NCI-H146 (cell line): ENCODE measurements at places on chromosomes 5 and 9.

- no peak for DNase-seq
Observed at GRCh38 chr9:31027678-31028077, 1356.8 kb upstream of the ACO1 start.

DNA sequence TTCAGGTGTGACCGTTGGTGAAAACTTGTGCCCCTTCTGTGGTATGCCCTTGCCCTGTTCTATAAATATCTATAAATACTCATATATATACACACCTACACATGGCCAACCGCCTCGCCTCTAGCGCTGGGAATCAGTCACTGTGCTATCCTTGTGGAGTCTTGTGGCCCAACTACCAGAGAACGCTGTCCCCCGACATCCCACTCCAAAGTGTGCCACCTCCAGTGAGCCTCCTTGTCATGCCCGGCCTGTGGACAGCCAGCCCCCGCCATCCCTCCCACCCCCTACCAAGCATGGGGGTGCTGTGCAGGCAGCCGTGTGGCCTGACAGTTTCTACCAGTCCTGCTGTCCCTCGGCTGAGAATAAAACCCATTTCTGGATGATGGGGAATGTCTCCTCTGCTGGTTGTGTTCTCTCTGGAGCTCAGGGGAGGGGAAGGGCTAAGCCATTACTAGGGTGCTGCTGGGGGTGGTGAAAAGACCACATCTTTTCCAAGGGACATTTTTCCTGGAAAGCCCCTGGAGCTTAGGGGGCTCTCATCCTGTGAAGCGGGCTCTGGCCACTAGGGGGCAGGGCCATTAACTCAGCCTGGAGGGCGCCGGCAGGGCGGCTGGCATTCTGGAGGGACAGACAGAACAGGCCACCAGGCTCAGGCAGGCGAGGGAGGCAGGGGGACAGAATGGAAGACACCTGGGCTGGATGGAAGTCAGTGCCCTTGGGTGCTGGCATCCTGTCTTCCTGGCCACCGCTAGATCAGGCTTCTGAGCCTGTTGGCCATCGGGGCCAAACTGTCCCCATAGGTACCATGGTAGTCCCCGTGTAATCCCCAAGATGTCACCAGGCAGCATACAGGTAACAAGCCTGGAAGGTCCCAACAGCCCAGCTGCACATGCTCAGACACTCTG is 20.7 kb downstream of the GOLGA2 start:
- peak; percentile 32 for DNase-seq

DNA sequence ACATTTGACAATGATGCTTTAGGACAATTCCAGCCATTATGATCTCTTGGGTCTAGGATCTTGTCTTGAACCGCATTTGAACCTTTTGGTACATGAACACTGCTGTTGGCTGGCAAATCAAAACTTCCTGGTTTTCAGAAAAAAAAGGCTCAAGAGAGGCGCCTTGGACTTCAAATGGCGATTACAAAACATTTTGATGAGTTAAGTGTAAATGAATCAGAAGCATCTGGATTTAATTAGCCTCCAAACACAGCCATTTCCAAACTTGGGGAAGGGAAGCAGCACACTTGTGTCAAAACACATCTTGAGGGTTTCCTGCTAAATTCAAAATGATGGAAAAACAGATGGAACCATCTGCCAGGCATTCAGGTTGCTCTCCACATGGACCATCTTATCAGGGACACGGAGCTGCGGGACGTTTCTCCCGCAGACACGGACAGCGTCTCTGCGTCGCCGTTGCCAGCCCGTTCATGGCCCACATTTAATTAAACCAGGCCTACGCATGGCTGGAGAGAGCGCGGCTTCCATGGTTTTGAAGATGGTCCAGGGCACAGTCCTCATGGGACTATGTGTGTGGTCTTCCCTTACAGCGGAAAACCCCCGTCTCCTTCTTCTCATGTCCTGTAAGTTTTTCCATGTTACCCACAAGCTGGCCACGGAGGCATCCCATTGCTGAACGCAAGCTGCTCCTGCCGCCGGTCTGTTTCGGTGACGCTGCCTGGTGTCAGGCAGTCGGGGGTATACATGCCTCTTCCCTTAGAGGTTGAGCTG is 55.8 kb upstream of the PTCH1 start:
- DNase-seq = no peak

- DNase-seq = no peak
Observed at GRCh38 chr9:81318571-81318970, 370.8 kb downstream of the TLE1 start.

DNA sequence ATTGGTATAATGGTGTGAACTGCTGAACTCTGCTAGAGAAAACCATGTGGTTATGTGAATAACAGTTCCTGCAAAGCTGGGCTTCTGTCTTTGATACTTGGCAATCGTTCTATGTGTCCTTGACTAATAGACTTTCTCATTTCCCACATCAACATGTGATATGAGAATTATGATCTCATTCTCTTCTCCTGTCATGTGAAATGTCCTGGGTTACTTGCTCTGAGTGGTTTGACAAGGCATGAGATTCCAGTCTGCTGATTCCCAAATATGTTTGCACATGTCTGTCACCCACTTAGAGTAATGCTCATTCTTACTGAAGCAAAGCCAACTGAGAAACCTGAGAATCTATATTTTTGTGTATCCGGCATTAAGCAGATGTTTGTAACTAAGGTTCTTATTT is 141.2 kb downstream of the PARP8 start:
- no peak for DNase-seq

DNA sequence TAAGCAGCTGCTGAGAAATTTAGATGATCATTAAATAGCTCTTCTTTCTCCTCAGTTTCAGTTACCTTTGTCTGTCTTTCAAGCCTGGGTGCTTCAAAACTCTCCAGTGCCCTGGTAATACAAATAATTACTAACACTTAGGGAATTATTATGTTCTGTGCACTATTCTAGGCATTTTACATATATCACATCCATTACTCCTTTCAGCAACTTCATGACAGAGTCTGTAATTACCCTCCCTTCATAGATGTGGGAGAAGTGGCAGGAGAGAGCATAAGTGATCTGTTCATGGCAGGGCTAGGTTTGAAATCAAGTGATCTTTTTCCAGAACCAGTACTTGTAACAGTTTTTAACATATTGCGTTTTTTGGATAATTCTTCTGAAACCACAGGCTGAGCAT is 32.0 kb downstream of the MAN2A1 start:
- no peak for DNase-seq

- no peak for DNase-seq
Observed at GRCh38 chr9:128374221-128374675, 3.1 kb downstream of the URM1 start.

GRCh38 chr5:96093890-96094381 is 132.3 kb upstream of the ELL2 start:
- no peak for DNase-seq

GRCh38 chr5:62212648-62213047 is 93.4 kb upstream of the KIF2A start:
- DNase-seq = no peak
